ENCODE measurements at places on chromosomes 1 and 21.

GRCh38 chr1:211333906-211334305 lies 7.3 kb downstream of the TRAF5 start:
- no peak for DNase-seq

- peak; percentile 40 for DNase-seq
Measured at GRCh38 chr1:207959141-207959825, 48.4 kb upstream of the CD34 start.

DNA sequence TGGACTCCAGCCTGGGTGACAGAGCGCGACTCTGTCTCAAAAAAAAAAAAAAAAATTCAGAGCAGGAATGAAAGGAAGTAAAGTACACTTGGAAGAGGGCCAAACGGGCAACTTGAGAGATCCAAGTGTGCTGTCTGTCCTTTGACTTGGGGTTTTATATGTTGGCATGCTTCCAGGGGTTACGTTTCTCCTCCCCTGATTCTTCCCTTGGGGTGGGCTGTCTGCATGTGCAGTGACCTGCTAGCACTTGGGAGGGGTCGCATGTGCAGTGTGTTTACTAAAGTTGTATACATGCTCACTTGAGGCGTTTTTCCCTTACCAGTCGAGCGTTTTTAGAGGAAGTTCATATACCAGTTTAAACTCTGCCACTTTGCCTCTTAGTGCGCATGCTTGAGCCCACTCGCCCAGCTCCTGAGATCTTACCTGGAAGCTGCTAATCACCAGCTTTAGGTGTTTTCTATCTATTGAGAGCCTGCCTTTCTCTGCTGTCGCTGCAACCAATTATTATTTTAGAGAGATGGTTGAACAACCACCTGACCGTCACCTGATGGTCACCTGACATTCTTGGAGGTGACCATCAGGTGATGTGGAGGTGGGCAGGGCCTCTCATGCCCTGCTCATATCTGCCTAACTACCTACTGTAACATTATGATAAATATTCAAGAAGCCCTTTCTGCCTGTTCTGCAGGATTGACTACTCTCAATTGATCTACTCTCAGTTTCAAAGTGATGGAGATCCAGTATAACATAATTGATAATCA lies 140.1 kb downstream of the MACF1 start:
- no peak for DNase-seq

- no peak for DNase-seq
Measured at GRCh38 chr21:31913182-31913608, 40.4 kb downstream of the HUNK start.

DNA sequence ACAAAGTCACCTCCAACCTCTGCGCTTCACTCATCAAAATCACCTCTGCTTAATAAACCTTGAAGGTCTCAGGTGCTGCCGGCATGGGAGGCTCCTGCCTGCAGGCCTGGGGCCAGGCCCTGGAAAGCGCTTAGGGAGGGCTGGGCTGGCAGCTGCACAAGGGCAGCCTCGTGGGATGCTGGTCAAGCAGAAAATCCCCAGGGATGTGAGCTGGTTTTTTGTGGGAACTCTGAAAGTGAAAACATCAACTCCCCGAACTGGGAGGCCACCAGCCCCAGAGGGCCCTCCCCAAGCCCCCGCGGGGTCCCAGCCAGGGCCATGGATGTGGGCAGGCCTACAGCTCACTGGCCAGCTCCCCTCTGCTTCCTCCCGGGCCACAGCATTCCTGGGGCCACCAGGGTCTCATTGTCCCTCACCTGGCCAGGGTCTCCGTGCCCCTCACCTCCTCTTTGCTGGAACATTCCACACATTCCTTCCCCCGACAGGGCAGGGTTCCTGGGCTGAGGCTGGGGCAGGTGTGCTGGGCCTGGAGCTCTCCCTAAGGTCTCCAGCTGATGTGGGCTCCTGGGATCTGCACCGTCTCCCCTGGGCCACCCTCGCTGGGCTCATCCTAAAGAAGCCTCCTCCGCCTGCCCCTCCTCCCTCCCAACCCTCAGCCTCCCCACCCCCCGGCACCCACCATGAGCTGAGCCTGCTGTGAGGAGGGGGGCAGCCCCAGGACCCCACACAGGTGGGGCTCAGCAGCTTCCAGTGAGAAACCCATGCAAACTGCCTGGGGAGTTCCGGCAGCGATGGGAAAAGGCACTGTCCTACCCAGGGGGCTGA lies 36.0 kb upstream of the POFUT2 start:
- no peak for DNase-seq

DNA sequence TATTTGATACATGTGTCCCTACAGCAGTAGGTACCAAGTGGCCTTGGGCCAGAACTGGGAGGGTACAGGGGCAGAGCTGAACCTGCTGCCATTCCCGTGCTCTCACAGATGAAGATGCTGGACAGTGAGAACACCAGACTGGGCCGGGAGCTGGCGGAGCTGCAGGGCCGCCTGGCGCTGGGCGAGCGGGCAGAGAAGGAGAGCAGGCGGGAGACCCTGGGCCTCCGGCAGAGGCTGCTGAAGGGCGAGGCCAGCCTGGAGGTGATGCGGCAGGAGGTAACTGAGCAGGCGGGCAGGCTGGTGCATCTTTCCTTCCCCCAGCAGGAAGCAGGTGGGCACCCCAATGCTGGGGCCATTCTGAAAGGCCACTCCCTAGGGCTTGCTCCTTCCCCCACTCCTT lies 21.9 kb downstream of the MFAP2 start:
- no peak for DNase-seq

DNA sequence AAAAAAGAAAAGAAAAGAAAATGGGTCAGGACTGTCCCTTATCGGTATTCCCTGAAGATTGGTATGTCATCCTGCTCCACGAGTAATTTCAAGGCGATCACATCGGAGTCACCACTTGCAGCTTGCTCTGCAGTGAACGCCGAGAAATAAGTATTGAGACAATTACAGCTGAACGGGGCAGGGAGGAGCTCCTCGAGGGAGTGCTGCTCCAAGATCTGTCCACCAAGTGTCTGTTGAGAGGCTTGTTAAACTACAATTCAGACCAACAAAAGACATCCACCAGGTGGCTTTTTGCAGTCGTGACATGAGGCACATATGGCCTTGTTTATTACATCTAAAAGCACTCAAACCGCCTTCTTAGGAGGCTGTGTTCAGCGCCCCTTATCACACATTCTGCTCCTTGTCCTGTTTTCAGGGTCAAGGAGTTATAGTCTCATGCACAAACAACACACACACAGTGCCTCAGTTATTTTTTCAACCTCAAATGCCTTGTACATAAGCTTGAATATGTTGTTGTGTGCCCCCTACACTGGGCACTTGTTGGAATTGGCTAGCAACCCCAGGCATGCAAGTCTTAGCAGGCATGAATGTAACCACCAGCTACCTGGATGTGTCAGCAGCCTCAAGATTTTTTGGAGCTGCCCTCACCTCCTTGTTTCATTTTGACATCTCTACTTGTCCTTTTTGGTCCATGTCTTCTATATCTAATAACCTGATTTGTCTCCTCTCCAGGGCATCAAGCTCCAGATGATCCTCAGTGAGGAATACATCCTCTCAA lies 13.0 kb upstream of the CD48 start:
- DNase-seq, result no peak

DNA sequence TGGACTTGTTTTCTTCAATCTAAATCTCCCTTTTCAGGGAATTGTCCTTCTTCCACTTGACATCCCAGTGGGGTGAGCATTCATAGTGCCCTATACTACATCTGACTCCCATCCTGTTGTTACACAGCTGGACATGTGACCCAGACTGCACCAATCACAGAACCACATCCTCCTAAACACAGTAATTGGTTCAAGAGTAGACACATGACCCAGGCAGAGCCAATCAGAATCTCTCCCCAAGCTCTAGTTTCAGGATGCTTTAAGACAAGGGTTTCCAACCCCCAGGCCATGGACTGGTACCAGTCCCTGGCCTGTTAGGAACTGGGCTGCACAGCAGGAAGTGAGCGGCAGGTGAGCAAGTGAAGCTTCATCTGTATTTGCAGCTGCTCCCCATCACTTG lies 5.6 kb upstream of the DDOST start:
- DNase-seq, result no peak

GRCh38 chr1:53182111-53182593 lies 14.5 kb upstream of the CPT2 start:
- peak; percentile 49 for DNase-seq

DNA sequence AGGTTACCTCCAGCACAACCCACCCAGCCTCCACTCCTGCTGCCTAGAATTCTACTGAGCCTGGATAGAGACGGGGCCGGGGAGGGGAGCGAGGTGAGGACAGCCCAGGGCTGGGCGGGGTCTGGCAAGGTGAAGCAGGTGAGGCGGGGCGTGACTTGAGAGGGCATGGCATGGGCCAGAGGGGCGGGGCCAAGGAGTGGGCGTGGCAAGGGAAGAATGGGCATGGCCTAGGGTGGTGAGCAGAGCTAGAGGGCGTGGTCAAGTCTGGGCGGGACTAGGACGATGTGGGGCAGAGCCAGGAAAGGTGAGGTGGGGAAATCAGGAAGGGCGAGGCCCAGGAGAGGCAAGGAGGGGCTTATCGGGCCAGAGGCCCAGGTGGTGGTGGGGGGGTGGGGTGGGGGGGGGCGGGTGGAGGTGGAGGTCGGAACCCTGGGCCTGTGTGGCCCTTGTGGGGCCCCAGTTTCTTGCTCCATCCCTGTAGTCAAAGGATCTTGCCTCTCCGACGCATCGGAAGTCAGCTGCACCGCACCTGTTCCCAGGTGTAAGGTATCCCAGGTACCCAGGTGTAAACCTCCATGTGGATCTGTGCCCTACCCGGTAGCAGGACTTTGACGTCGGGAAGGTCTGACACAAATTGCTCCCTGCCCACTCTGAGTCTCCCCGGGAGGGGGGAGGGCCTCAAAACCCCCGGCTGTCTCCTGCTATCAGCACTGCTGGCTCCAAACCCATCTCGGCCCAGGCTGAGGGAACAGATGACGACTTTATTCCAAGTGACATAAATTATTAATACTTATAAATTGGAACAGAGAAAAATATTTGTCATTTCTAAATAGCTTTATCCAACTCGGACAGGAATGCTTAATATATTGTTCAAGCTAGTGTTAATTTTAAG lies 32.9 kb upstream of the UTS2 start:
- no peak for DNase-seq
